Hematopoietic multipotent progenitor cell treated with erythropoietin and hydrocortisone succinate and interleukin-3 and kit ligand, for 8 days (in vitro differentiated cells): ENCODE measurements at places on chromosomes 1 and 21.

DNA sequence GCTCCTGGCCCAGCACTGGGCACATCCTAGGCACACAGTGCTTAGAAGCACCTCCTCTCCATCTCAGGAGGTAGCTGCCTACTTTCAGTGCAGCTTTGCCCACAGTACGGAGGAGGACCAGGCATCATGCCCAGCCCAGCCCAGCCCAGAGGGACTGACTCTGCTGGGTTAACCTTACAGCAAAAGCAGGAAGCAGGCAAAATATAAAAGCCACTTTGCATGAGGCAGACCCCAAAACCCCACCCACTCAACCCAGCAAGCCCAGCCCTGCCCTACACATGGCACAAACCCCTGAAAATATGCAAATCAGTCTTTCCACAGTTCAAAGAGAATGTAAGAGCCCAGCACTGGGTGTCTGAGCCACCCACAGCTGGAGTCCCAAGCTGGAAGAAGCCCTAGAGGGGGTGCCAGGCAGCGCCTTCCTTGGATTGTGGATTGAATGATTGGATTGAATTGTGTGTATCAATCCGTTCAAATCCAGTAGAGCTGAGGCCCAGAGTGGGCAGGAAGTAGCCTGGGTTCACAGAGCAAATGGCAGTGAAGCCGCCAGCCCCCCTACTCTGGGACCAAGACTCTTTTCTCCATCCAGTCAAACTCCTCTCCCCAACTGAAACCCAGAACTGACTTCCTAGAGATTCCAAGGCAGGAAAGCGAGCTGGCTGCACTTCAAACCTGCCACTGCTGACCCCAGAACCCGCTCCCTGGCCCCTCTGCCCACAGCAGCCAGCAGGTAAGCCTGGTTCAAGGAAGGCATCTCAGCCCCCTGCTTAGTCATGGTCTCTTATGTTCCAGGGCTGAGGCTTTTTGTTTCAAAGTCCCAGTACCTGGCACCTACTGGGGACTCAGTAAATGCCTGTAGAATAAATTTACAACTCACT, 117.7 kb downstream of the LACTBL1 start:
- no peak for DNase-seq

- no peak for DNase-seq
Measured at GRCh38 chr1:221788466-221788865, 46.6 kb upstream of the DUSP10 start.

DNA sequence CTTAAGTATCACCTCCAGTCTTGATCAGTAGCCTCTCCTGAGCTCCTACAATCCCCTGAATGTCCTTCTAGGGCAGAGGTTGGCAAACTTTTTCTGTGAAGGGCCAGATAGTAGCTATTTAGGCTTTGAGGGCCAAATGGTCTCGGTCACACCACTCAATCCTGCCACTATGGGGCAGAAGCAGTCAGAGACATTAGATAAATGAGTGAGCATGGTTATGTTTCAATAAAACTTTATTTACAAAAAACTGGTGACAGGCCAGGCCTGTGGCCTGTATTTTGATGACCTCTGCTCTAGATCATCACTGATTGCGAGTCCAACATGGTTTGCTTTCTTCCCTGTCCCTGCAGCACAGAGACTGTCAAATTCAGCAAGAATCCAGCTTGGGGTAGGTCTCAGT, 36.3 kb downstream of the LRP8 start:
- DNase-seq: peak; percentile 36

DNA sequence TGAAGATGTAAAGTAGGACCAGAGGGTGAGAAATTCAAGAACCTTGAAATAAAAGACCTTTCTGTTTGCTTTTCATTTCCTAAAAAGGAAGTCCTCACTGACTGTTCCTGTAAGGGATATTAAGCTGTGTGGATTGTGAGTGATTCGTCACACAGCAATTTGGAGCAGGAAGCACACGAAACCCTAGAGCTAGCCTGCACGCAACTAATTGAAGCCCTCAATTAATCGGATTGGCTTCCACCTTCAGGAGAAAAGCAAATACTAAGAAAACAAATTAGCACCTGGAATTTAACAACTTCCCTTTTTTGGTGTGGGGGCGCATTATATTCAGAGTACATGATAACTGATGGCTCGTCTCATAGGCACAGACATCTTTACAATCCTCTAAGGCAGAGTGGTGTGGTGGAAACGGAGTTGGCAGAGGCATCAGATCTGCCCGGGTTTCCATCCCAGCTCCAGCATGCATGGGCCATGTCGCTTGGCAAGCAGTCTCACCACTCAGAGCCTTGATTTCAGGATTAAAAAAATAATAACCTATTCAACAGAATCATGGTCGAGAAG, 95.2 kb downstream of the KCNJ15 start:
- DNase-seq: no peak

DNA sequence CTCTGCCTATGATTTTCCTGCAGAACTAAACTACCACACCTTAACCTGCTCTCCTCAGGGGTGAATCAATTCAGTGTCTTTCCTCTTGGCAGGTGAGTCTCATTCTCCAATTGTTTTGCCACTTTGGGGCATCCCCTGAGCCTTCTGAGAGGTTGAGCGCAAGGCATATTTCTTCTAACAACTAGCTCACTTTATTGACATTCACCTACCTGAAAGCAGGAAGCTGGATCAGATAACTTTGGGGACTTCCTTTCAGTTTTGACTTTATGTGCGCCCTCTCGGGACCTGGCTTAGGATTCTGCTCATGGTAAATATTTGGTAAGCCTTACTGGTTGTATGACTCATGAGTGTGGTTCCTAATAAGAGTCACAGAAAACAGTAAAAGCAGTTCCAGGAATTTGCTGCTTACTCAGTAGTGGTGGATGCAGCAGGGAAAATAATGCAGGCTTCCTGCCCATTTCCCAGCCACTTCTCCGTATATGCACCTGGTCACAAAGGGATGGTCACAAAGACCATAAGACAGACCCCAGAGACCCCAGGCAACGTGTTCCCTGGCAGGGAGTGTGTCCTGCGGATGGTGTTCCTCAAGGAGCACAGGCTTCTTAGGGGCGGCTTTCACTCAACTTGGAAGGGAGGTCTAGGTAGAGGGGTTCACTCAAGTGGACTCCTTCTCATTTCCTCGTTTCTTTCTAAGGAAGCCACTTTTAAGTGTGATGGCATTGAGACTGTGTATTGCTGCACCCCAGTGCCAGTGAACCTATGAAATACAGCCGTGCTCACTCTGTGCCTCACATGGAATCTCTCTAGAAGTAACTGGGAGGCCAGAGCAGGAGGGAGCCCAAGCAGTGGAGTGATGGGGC, 22.0 kb upstream of the BATF3 start:
- DNase-seq: no peak

DNA sequence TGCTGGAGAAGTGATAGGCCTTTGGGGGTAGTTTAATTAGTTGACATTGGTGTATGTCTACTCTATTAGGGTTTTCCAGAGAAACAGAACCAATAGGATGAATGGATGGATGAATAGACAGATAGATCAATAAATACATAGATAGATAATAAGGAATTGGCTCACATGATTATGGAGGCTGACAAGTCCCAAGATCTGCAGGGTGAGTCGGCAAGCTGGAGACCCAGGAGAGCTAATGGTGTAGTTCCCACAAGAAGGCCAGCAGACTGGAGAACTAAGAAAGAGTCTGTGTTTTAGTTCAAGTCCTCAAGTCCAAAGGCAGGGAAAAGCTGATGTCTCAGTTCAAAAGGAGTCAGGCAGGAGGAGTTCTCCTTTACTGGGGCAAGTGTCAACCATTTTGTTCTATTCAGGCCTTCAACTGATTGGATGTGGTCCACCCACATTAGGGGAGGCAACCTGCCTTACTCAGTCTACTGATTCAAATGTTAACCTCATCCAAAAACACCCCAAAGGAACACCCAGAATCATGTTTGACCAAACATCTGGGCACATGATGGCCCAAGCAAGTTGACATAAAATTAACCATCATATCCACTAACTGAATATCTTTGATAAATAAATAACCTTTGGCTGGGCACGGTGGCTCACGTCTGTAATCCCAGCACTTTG, 4.5 kb upstream of the SDE2 start:
- peak; percentile 24 for DNase-seq

DNA sequence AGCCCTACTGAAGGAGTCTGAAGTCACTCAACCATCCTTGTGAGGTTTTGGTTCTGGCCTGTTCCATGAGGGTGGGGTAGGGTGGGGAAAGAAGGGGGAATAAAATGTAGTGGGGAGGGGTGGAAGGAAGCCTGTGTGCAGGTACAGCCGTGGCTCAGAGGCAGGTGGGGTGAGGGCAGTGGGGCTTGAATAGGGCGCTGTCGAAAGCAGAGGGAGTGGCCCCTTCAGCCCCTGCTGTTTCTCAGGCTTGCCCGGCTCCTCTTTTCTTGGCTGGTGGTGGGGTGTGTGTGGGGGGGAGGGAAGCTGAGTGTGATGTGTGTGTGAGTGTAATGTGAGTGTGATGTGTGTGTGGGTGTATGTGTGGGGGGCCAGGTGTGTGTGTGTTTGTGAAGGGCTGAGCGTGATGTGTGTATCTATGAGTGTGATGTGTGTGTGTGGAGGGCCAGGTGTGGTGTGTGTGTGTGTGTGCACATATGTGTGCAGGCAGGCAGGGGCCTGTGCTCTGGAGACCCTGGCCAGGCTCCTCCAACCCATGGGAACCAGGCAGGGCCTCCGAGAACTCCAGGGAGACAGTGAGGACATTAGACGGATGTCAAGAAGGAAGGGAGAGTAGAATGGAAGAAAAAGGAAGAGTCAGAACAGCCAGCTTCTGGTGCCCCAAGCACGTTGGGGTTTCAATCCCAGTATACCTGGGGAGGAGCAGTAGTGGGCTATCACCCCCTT, 9.0 kb downstream of the SOX13 start:
- no peak for DNase-seq

DNA sequence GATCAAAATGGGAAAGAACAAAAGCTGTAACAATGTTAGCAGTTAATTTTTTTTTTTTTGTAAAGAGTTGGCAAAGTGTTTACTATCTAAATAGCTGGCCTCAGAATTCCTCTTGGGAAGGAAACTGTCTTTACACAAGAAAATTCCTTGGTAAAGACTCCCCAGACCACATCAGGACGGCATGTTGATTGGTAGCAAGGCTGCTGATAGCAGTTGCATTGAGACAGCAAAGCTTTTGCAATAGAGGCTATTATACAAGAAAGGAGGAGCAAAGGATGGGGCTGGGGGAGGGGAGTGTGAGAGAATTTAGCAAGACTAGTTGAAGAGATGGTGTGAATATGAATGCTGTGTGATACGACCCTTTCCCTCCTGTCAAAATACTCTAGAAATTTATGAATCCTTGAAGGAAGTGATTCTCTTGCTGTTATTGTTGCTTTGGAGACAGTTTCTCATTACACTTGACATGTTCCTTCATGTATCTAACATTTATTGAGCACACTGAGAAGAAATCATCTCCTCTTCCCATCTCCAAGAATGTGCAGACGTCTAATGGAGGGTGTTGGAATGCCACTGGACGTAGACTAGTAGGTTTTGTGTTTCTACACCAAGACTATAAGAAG, 355.6 kb downstream of the SIPA1L2 start:
- DNase-seq: no peak

GRCh38 chr1:241317676-241318075, 39.3 kb downstream of the RGS7 start:
- DNase-seq: no peak

DNA sequence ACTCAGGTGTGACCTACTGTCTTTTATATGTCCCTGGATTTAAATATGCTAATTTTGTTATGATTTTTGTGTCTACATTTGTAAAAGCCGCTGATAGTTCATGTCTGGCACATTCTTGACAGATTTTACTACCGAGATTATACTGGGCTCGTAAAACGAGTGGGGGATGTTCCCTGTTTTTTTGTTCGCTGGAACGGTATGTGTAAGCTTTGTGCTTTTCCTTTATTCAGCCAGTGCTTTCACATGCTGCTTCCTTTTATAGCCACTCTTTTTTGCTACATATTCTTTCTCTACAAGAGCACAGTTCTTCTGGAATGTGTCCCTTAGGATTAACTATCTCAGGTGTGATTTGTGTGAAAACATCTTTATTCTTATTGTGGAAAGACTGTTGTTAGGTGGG, 46.6 kb downstream of the ADARB1 start:
- DNase-seq: no peak

DNA sequence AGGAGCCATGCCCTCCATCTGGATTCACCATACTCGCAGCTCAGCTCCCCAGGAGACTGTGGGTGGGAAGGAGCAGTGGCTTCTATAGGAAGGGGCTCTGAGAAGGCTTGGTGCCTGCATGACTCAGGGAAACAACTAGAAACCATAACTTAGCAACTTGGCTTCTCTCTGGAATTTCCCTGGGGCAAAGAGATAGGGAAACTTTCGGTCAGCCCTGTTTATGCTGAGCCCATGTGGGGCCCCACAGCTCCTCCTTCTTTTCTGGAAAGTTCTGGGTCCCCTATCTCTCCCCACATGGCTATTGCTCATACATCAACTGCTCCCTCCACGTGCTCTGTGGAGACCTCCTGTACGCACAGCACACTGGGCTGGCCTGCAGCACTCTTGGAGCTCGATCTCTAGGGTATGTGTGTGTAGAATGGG, 39.3 kb downstream of the PLEKHA6 start:
- DNase-seq: no peak

DNA sequence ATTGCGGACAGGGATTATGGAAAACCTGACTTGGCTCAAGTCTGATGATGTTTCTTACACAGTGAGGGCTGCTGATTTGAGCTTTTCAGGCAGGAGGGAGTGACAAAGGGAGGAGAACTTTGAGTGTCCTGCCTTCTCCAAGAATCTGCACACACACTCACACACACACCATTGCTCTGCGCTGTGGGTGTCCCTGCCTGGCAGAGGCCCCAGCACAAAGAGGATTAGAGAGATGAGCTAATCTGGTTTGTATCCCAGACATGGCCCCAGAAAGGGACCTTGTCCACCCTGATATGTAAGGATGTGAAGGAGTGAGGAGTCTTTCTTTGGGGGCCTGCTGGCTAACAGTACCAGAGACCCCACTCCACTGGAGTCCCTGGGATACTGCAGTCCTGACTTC, 5.9 kb upstream of the WNT2B start:
- no peak for DNase-seq

DNA sequence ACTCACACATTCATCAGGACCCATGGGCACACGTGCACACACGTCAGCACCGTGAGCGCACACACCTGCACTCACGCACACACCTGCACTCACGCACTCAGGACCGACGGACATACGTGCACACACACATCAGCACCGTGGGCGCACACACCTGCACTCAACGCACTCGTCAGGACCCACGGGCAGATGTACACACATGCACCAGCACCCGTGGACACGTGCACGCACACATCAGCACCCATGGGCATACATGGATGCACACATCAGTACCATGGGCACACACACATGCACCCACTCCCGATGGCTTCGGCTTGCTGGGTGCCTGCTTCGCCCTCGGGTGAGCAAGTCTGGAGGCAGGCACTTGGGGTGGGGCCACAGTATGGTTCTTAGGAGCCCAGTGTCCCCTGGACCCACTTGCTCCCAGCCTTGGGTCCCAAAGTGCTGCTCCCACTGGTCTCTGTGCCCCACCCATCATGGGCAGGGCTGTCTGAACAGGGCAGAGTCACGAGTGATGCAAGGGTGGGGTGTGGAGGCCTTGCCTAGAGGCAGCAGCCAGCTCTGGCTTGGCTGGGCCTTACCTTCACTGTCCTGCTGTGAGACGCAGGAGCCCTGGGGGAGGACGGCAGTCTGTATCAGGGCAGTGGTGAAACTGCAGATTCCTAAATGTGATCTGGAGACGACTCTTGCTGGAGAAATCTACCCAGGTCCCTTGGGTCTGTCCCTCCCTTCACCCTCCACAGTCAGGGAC, 49.8 kb downstream of the SKI start:
- peak; percentile 42 for DNase-seq

- DNase-seq: no peak
Measured at GRCh38 chr1:180157576-180158057, 2.9 kb downstream of the QSOX1 start.
